ENCODE measurements at places on chromosomes 4 and X.

DNA sequence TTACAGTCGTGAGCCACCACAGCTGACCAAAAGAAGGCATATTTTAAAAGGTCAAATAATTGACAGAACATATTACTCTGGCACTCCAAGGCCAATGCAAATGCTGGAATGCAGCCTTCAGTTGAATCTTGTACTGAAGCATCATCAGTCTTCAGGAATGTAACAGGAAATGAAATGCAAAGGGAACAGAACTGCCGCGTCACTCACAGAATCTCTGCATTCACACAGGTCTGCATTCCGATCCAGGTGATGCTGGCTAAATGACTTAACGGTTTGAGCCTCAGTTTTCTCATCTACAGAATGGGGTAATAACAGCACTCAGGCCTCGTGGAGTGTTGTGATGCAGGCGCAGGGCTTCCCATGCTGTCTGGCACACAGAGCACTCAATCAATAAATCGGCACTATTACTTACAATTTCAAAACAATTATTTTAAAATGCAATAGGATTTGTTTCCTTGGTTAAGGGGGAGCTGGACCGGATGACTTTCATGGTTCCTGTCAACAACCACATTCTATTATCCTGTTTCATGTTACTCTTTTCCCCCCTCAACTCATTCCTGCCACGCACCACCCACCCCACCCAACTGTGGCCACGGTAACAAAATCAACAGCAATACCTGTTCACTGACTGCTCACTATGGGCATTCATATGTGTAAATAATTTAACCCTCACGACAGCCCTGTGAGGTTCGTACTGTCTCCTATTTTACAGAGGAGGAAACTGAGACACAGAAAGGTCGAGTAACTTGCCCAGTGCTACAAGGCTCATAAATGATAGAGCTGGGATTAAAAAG lies 32.4 kb downstream of the IGFBP7 start:
- no peak for DNase-seq

- DNase-seq, result no peak
These were observed 52.5 kb downstream of the TRPC5OS start for GRCh38 chrX:111928456-111928855.

- no peak for DNase-seq
These were observed 13.8 kb downstream of the RNF4 start for GRCh38 chr4:2482693-2483092.

GRCh38 chr4:88610771-88611170 lies 18.5 kb downstream of the HERC3 start:
- DNase-seq, result no peak

DNA sequence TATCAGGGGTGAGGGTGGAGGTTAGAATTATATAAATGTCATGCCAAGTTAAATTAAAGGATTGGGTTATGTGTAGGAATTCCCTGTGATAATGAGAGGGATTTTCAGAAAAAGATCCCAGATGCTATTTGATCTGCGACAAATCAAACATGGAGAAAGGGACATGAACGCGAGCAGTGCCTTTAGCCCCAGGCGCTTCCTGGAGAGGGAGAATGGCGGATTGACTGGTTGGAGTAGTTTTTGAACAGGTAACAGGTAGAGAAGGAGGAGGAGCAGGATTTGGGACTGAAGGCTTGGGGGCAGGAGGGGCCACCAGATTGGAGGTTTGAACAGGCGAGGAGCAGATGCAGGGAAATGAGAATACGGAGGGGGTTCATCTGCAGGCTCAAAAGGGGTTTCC lies 67.1 kb downstream of the LRP2BP start:
- no peak for DNase-seq

- no peak for DNase-seq
These were observed 15.7 kb downstream of the MSX1 start for GRCh38 chr4:4875147-4875546.

GRCh38 chr4:2837110-2837903 lies 6.3 kb upstream of the ADD1 start:
- no peak for DNase-seq

GRCh38 chr4:4980621-4981230 lies 38.5 kb downstream of the CYTL1 start:
- DNase-seq, result no peak

- DNase-seq, result no peak
These were observed 31.1 kb upstream of the CYLC1 start for GRCh38 chrX:83829874-83830273.

- no peak for DNase-seq
These were observed 58.2 kb downstream of the CD38 start for GRCh38 chr4:15836362-15836761.

DNA sequence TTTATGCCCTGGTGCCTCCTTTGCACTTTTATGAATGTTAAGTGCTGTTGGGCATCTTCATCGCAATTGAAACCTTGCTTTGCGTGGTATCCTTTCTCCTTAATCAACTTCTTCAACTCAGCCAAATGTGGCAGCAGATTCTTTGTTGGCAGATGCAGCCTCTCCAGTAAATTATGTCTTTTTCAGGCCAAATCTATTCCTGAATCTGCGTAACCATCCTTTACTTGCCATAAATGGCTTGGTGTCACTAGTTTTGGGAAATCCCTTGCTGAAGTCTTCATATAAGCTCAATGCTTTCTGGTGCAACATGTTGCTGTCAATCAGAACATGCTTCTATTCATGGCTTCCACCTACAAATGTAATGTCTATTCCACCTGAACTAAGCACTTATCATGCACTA lies 457.5 kb downstream of the FGF13 start:
- DNase-seq, result no peak

DNA sequence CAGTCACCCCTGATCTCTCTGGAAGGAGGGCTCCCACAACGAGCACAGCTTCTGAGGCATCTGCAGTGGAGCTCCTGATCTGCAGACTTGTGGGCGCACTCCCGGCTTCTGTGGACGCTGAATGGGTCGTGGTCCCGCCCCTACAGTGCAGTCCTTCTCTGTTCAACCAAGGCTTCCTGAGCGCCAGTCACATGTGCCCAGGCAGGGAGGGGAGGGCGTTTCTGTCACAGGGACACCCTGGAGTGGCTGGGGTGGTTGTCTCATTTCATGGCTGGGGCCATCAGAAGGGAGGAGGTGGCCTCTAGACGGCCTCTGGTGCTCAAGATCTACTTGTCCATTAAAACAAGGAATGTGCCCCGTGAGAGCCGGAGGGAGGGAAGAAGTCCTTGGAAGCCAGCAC lies 67.1 kb upstream of the PSAPL1 start:
- DNase-seq, result no peak

DNA sequence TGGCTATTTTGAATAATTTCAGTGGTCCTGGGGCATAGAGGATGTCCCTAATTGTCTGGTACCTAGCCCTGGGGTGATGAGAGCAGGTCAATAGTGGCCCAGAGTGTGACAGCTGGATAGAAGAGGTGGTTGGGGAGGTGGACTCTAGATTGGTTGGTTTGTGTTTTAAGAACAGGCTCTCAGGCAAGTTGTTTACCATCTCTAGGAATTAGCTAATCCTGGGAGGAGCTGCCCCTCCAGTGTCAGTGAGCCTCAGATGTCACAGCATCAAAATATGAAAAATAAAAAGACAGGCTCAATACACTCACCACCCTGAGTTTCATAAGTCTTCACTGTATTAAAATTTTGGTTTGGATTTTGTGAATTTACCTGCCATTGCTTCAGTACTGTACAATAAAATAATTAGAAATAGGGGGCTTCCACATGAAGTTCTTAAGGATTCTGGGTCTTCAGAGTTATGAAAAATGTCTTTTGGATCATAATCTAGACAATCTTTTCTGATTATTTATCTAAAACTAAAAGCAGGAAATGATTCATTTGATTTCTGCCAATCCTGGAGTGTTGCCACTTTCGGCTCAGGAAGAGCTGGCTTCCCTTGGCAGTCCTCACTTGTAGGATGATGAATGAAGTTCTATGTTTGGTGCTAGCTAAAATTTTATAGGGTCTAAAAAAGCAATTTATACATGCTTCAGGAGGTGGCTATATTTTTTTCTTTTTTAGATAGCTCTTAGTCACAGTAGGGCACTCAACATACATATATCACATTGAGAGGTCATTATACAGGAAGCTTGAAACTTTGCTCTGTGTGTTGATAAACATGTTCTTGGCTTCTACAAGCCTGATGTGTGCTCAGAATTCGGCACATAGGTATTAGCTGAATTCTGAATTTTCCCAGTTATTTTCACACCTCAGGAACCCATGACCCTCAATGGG lies 395.1 kb downstream of the RAB28 start:
- DNase-seq, result no peak

- no peak for DNase-seq
These were observed 121.3 kb downstream of the EGF start for GRCh38 chr4:110034026-110034393.

DNA sequence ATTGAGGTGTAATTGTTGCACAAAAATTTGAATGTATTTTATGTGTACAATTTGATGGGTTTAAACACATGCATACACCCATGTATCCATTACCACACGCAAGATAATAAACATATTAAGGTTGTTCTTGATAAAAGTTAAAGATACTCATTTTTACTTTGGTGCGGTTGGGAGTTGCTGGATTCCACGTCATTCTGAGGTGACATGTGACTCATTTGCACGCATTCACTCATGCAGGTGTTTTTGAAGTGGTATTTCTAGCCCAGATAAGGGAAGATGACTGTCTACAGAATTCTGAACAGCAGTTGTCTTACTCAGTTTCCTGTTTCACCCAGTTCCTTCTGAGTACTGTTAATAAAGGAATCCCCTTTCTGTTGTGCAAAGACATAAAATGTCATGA lies 142.0 kb downstream of the RTL3 start:
- no peak for DNase-seq

- DNase-seq, result no peak
These were observed 70.0 kb upstream of the TLL1 start for GRCh38 chr4:165803005-165803404.

GRCh38 chr4:138410266-138410665 lies 168.1 kb upstream of the SLC7A11 start:
- no peak for DNase-seq

DNA sequence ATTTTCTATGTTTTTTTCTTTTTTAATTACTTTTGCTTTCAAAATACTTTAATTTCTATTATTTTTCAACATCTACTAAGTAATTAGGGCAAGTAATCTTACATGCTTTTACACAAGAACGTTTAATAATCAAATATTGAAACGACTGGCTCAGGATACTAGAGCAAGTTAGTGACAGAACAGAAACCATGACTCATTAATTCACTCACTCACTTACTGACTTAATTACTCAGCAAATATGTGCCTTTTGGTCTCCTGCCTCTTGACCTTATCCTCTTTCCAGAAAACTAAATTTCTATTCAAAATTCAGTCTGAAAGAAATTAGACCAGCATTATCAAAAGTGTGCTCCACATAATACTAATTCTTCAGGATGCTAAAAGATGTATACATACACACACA lies 314.9 kb upstream of the TEX13C start:
- DNase-seq, result no peak

- no peak for DNase-seq
These were observed 206.1 kb upstream of the KLF8 start for GRCh38 chrX:56025872-56026571.

DNA sequence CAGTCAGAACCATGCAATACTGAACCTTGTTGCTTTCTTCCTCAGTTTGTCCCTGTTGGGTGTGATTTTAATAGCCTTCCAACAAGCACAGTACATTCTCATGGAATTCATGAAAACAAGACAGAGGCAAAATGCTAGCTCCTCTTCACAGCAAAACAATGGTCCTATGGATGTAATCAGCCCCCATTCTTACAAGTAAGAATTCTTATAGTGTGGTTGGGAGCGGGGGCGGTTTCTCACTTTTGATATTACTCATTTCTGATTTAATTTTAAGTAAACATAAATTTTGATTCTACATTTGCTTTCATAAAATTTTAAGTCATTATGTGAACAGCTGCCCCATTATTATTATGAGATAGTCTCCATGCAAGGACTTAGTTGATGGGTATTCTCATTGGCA lies 80.8 kb upstream of the TLR2 start:
- no peak for DNase-seq

GRCh38 chr4:43275779-43276178 lies 383.3 kb downstream of the GRXCR1 start:
- no peak for DNase-seq

DNA sequence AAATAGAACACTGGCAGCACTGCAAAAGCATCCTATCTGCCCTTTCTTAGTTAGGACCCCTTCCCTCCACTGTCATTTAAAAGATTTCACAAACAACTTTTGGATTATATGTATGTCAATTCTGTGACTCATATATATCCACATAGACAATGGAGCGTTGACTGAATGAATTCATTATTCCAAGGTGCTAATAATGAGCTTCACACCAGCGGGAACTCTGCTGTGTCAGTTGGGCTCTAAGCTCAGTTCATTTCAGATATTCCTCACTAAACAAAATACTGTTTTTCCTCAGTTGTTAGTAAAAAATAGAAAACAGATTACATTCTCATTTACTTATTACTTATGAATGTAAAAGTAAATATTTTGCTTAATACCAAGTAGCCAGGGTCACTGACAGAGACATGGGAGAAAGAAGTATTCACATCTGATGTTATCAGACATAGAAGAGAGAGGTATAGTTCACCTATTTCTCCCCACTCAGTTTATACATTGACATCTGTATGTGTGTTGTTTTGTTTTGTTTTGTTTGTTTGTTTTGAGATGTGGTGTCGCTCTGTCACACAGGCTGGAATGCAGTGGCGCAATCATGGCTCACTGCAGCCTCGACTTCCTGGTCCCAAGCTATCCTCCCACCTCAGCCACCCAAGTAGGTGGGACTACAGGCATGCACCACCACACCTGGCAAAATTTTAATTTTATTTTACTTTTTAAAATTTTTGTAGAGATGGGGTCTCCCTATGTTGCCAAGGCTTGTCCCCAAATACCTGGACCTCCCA lies 10.9 kb downstream of the NFKB1 start:
- no peak for DNase-seq

GRCh38 chr4:108036213-108036612 lies 46.5 kb downstream of the HADH start:
- DNase-seq, result no peak

DNA sequence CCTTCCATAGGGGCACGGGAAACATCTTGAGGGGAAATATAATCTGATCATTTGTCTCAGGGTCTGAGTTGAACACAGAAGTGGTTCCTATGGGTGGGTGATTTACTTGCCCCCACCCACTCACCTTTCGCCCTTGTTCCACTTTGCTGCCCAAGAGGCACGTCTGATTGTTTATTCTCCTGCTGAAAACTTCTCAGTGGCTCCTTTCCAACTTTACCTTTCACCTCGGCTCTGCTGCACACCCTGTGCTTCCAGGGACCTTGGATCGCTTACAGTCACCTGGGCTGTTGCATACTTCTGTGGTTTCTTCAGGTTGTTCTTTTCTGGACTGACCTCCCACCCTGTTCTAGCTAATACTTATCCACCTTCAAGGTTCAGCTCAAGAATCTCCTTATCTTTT lies 213.4 kb upstream of the JADE1 start:
- DNase-seq, result no peak

- no peak for DNase-seq
These were observed 90.2 kb downstream of the TAB3 start for GRCh38 chrX:30798810-30799209.

GRCh38 chr4:42953321-42953720 lies 60.8 kb downstream of the GRXCR1 start:
- DNase-seq, result no peak

- no peak for DNase-seq
These were observed 12.9 kb downstream of the HHIP start for GRCh38 chr4:144658903-144659302.

- no peak for DNase-seq
These were observed 833.1 kb downstream of the C4orf33 start for GRCh38 chr4:129929052-129929451.

Measured in activated CD8-positive, alpha-beta memory T cell treated with anti-CD3 and anti-CD28 coated beads for 48 hours (primary cell).